ENCODE measurements at places on chromosomes 2 and 18. TPM values are rescaled to one million over a fixed set of nuclear protein-coding genes. Genes with fewer than 3 reads are reported as not detected.

GRCh38 chr2:175251425-175252041, 70.0 kb upstream of the ATP5MC3 start:
- H3K4me1 ChIP-seq = no peaks in the 10 kb centered on the region
- H3K27me3 ChIP-seq = no peaks in the 10 kb centered on the region
- no peak overlapping the region for H3K4me3 ChIP-seq
- H3K36me3 ChIP-seq = no peaks in the 10 kb centered on the region

DNA sequence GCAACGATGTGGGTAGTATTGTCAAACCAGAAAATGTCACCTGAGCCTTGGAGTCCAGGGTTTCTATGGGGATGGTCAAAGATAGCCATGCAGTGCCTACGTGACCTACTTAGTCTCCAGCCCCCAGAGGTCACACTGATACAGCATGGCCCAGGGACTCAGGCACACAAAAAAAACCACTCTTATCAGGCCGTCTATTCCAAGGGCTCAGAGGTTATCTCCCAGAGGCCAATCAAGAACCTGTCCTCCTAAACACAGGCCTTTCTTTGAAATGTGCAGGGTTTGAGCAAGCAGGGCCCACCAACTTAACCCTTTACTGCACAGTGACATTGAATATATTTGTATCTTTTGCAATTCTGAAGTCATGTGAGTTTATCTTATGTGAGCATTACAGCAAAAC, 82.7 kb downstream of the MRO start:
- peaks cover 20% of the 10 kb centered on the region for H3K4me1 ChIP-seq
- H3K36me3 ChIP-seq = no peaks in the 10 kb centered on the region
- H3K27me3 ChIP-seq = no peaks in the 10 kb centered on the region
- DNase-seq = peak; percentile 73

DNA sequence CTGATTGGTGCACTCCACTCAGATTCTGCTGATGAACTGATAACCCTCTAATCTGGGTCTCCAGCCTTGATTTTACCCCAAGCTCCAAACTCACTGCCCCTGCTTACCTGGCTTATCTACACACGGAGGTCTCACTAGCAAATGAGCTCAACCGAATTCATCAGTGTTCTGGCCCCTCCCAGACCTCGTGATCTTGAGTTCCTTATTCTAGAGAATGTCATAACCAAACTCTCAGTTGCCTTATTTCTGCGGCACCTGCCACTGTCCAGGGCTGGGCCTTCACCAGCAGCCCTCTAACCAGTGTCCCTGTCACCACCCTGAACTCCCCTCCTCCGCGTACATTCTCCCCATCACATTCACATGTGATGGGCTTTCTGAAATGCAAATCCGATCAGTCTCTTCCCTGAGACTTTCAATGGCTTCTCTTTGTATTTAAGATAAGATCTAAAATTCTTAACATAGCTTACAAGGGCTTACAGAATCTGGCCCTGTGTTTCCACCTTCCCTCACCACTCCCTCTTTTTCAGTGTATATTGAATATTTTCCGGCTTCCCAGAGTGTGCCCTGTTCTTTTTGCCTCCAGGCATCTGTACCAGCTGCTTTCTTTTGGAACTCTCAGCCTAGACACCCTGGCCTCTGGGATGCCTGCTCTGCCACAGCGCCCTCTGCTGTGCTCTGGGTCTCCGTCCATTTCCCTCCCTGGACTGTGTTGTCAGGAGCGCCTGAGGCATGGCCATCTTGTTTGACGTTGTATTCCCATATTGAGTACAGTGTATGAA, 31.1 kb downstream of the NAB1 start:
- no peak overlapping the region for H3K4me3 ChIP-seq
- DNase-seq = peak; percentile 71
- peaks cover 16% of the 10 kb centered on the region for H3K4me1 ChIP-seq
- no peaks in the 10 kb centered on the region for H3K27me3 ChIP-seq
- 0 out of 2 replicates have a peak, but pooled peaks cover 1% of the 10 kb centered on the region for H3K36me3 ChIP-seq

DNA sequence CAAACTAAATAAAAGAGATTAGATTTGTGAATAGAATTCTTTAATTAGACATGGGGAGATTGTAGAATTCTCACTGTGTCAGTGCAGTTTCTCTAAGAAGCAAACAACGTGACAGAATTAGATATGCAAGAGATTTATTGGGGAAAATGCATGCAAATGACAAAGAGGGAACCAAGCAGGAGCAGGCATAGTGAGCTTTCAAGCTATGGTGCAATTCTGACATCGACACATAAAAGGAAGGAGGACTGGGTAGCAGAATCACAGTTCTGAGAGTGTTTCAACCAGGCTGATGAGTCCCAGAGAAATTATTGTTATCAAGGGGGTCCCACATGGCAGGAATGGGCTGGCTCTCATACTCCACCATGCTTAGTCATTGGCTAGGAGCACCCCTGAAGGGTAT, 338.4 kb downstream of the FIGN start:
- H3K36me3 ChIP-seq = no peaks in the 10 kb centered on the region
- H3K4me3 ChIP-seq = no peak overlapping the region
- H3K27me3 ChIP-seq = no peaks in the 10 kb centered on the region
- no peaks in the 10 kb centered on the region for H3K4me1 ChIP-seq

GRCh38 chr2:33426666-33427231, 49.7 kb upstream of the RASGRP3 start:
- no peak overlapping the region for H3K4me3 ChIP-seq
- no peaks in the 10 kb centered on the region for H3K4me1 ChIP-seq
- H3K27ac ChIP-seq = no peak overlapping the region
- DNase-seq = no peak
- H3K36me3 ChIP-seq = no peaks in the 10 kb centered on the region
- H3K27me3 ChIP-seq = no peaks in the 10 kb centered on the region

- H3K4me1 ChIP-seq = no peaks in the 10 kb centered on the region
- no peak overlapping the region for H3K4me3 ChIP-seq
- DNase-seq = no peak
- H3K27me3 ChIP-seq = no peaks in the 10 kb centered on the region
- H3K27ac ChIP-seq = no peak overlapping the region
- no peaks in the 10 kb centered on the region for H3K36me3 ChIP-seq
Measured at GRCh38 chr18:42649331-42650035, 466.0 kb downstream of the RIT2 start.

- no peak overlapping the region for H3K27ac ChIP-seq
- H3K4me3 ChIP-seq = no peak overlapping the region
- no peak for DNase-seq
- no peaks in the 10 kb centered on the region for H3K36me3 ChIP-seq
Measured at GRCh38 chr2:1654696-1655374, 89.5 kb downstream of the PXDN start.

DNA sequence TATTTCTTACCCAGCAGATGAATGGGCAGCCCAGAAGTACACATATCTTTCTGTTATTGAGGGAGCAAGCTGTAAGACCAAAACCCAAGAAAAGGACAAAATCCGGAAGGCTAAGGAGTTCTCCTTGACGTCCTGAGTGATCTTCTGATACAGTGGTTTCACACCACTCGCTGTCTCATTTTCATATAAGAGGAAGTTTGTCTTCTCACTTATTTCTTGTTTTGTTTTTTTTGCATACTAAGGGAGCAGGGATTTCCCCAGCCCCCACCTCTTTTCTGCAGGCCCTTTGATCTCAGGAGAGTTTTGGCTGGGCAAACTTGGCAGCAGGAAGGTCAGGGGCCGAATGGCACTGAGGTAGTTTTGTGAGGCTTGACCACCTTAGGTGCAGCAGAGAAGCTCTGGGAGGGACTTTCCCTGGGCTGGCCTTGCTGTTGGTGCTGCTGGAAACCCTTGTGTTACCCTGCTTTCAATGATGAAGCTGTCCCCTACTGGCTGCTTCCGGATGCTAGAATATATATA, 13.3 kb downstream of the CHRNA1 start:
- no peaks in the 10 kb centered on the region for H3K27me3 ChIP-seq
- H3K27ac ChIP-seq = no peak overlapping the region
- H3K4me3 ChIP-seq = no peak overlapping the region
- H3K36me3 ChIP-seq = no peaks in the 10 kb centered on the region
- no peak for DNase-seq

- H3K4me1 ChIP-seq = no peaks in the 10 kb centered on the region
- no peak overlapping the region for H3K4me3 ChIP-seq
- H3K36me3 ChIP-seq = no peaks in the 10 kb centered on the region
- DNase-seq = no peak
- H3K27me3 ChIP-seq = no peaks in the 10 kb centered on the region
- no peak overlapping the region for H3K27ac ChIP-seq
Measured at GRCh38 chr2:47414682-47415458, 11.9 kb downstream of the MSH2 start.

GRCh38 chr2:129404000-129404685, 575.3 kb upstream of the RAB6C start:
- no peaks in the 10 kb centered on the region for H3K27me3 ChIP-seq
- no peak overlapping the region for H3K27ac ChIP-seq
- DNase-seq = no peak

DNA sequence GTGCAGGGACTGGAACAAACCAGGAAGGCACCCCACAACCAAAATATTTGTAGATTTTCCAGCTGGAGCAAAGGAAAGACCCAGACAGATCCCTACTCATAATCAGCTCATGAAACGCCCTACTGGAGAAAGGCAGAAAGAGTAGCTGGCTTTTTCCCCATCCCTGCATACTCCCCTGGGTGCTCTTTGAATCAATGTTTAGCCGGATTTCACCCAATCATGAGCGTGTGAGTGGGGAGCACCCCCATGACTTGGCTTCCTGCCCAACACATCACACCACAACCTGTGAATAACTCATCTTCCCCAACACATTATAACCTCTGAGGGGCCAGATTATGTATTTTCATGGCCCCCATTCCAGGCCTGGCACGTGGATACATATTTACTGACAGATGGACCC, 35.1 kb upstream of the SLC14A1 start:
- no peak overlapping the region for H3K4me3 ChIP-seq
- no peak for DNase-seq
- H3K27ac ChIP-seq = no peak overlapping the region
- no peaks in the 10 kb centered on the region for H3K27me3 ChIP-seq

- H3K27me3 ChIP-seq = no peaks in the 10 kb centered on the region
- H3K4me3 ChIP-seq = no peak overlapping the region
- DNase-seq = no peak
- H3K36me3 ChIP-seq = no peaks in the 10 kb centered on the region
- no peak overlapping the region for H3K27ac ChIP-seq
- H3K4me1 ChIP-seq = peaks cover 9% of the 10 kb centered on the region
Measured at GRCh38 chr2:163572850-163573249, 163.0 kb downstream of the FIGN start.

- peak overlapping the region; percentile 59 for H3K4me3 ChIP-seq
- peaks cover 31% of the 10 kb centered on the region for H3K4me1 ChIP-seq
- H3K36me3 ChIP-seq = no peaks in the 10 kb centered on the region
- DNase-seq = peak; percentile 68
- peak overlapping the region; percentile 96 for H3K27ac ChIP-seq
- no peaks in the 10 kb centered on the region for H3K27me3 ChIP-seq
Measured at GRCh38 chr2:112644155-112644932, 1.4 kb upstream of the SLC20A1 start.

DNA sequence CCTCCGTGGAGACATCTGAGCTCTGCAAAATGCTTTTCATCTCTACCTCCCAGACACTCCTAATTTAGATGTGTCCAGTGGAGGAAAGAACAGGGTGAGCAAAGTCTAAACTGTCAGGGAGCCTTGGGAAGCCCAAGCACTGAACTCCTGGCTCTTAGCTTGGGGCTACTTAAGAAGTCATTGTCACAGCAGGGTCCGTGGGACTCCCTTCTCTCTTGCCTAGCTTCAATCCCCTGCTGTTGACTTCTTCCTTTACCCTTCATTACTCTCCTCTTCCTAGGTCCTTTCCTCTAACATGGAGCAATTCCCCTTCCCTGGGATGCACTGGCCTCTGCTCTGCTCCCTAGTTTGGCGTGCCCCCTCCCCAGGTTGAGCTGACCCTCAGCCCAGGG, 3.4 kb downstream of the OSR1 start:
- H3K27me3 ChIP-seq = no peaks in the 10 kb centered on the region
- no peak for DNase-seq
- no peaks in the 10 kb centered on the region for H3K36me3 ChIP-seq
- H3K27ac ChIP-seq = no peak overlapping the region

GRCh38 chr2:183024339-183025095, 13.7 kb downstream of the NCKAP1 start:
- 0 out of 2 replicates have a peak, but pooled peaks cover 9% of the 10 kb centered on the region for H3K4me1 ChIP-seq
- no peak overlapping the region for H3K27ac ChIP-seq
- no peak for DNase-seq
- no peaks in the 10 kb centered on the region for H3K36me3 ChIP-seq
- H3K27me3 ChIP-seq = no peaks in the 10 kb centered on the region

DNA sequence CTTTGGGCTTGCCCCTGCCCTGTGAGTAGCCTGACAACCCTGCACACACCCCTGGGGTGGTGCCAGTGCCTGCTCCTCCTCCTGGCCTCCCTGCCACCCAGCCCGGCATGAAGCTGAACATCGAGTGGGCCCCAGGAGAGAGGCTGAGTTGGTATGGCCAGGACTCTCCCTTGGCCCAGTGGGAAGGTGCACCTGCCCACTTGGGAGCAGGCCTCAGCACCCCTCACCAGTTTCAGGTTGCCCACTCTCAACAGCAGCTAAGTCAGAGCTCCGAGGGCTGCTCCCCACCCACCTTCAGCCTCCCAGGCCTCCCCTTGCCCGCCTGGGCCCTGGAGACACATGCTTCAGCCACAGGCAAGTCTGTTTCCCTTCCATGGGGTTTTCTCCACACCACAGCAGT, 203.1 kb downstream of the KLHL29 start:
- H3K4me1 ChIP-seq = no peaks in the 10 kb centered on the region
- H3K36me3 ChIP-seq = no peaks in the 10 kb centered on the region
- no peaks in the 10 kb centered on the region for H3K27me3 ChIP-seq

ADI1 gene
- total RNA-seq = 69.2 TPM

CCDC74B gene
- 1.6 TPM for total RNA-seq

UGT1A3 gene
- 0.64 TPM for total RNA-seq

PSMA8 gene
- not detected for total RNA-seq

DHRS9 gene
- not detected for total RNA-seq

Measured in Caco-2 (cell line).